ENCODE measurements at places on chromosomes 5 and 9.

- no peak for DNase-seq
Observed at GRCh38 chr5:66015196-66015960, 89.0 kb downstream of the ERBIN start.

DNA sequence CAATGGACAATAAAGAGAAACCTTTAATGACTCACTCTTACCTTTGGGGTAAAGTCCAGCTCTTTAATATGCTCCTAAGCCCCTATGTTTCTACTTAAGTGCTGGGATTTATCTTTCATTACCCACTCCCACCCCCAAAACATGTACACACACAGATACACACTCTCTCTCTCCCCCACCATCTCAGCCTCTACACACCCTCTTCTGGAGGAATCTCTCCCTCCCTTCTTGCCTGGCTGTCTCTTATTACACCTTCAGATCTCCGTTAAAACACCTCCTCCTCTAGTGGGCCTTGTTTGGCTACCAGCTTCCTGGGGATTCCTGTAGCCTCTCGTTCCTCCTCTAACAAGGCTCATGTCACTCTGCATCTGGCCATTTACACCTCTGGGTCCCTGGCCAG is 6.9 kb downstream of the GPRIN1 start:
- no peak for DNase-seq

GRCh38 chr9:112065806-112066606 is 109.1 kb downstream of the SUSD1 start:
- peak; percentile 97 for DNase-seq

- DNase-seq: no peak
Observed at GRCh38 chr5:124724357-124725039, 21.9 kb downstream of the ZNF608 start.

- no peak for DNase-seq
Observed at GRCh38 chr9:120767451-120767850, 25.8 kb downstream of the FBXW2 start.
